ENCODE measurements at places on chromosomes 16 and 17.

DNA sequence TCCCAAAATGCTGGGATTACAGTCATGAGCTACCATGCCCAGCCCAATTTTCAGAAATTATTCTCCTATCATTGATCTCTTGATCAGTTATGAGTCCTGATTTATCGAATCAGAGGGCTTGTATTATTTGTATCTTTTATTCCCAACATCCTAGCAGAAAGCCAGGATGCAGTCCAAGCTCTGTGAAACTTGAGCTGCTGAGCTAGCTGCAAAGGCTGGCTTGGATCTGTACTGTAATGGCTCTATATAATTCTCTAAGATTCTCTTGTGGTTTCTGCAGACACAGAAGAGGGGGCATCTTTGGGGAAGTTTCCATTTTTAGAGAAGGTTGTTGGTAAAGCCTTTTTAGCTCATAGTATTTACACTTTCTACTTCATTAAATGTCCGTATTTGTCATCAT lies 227.1 kb downstream of the MAP2K4 start:
- DNase-seq, result no peak

- no peak for DNase-seq
Measured at GRCh38 chr16:9322769-9323168, 231.3 kb downstream of the HAPSTR1 start.

DNA sequence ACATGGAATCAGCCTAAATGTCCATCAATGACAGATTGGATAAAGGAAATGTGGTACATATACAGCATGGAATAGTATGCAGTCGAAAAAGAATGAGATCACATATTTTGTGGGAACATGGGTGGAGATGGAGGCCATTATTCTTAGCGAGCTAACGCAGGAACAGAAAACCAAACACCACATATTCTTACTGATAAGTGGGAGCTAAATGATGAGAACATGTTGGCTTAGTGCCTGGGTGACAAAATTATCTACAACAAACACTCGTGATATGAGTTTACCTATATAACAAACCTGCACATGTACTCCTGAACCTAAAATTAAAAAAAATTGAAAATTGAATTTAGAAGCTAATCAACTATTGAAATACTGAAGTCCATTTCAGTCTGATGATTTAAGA lies 6.1 kb downstream of the ANKS4B start:
- no peak for DNase-seq

- no peak for DNase-seq
Measured at GRCh38 chr16:80034948-80035663, 434.6 kb upstream of the MAF start.

GRCh38 chr17:27800522-27800921 lies at the start of gene NOS2:
NOS2 (minus strand) TSS chr17:27800529; CDS start chr17:27798809, 1,720 bp downstream.
- no peak for DNase-seq

- no peak for DNase-seq
Measured at GRCh38 chr17:5035315-5035714, at the start of gene SLC52A1. SLC52A1 (minus strand) TSS chr17:5035426; CDS start chr17:5034606, 820 bp downstream.

DNA sequence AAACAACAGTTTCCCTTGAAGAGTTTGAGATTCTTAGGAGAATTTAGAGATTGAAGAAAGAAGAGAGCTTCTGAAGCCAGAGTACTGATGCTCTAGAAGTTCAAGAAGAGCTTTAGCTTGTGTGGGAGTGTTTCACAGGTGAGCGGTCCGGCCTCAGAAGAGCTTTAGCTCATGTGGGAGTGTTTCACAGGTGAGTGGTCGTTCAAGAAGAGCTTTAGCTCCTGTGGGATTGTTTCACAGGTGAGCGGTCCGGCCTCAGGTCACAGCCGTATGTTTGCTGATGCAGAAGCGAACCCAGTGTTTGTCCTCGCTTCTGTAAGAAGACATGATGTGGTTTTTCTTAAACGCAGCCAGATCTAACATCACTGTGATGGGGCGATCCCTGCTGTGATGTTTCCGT lies 76.4 kb downstream of the SEC14L1 start:
- DNase-seq, result no peak

DNA sequence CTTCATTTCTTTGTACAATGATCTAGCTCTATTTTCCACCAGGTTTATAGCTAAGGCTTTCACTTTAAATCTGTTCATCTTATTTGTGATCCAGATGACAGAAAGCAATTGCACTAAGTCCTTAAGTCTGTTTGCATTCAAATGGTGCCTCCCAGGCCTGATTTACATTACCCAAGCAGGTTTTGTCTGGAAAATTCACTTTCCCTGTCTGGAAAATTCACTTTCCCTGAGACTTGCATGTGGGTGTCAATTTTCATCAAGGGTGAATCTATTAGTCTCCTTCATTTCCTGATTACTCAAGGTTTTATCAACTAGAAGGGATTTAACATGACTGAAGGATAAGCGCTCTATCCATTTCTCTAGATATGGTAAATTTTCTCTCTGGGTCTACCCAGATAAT lies 1480.2 kb upstream of the GOT2 start:
- no peak for DNase-seq

DNA sequence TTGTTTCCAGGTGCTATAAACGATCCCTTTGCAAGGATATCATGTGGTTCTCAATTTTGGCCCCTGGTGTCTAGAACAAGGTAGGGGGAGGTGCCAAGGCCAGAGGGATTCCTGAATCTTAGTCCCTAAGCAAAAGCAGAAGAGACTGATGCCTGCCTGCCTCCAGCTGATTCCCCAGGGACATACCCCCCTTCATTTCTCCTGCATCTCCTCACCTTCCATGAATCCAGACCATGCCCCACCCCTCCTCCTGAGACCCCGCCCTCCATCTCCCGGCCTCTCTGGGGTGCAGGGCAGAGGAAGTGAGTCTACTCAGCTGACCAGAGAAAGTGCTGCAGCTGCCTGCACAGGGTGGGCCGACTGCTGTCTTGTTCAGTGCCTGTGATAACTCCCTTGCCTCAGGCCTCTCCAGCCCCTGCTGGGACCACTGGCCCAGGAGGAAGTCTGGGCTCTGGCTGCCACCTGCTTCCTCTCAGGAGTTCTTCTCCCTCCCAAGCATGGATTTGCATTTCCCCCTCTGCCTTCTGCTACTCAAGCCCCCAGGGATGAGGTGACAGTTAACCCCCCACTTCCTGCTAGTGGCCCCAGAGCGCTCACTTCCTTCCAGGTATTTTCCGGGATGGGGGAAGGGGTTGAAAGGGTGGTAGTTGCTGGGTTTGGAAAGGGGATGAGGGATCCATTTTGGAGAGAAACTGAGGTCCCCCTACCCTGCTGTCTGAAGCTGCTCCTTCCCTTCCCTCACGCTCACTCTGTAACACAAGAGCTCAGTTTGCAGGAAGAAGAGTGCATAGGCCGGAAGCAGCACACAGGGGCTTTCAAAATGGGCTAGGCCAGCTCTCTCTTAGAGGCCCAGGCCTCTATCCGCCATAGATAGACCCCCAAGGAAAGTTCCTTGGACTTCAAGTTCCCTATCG lies 10.5 kb upstream of the TSPOAP1 start:
- DNase-seq, result no peak

DNA sequence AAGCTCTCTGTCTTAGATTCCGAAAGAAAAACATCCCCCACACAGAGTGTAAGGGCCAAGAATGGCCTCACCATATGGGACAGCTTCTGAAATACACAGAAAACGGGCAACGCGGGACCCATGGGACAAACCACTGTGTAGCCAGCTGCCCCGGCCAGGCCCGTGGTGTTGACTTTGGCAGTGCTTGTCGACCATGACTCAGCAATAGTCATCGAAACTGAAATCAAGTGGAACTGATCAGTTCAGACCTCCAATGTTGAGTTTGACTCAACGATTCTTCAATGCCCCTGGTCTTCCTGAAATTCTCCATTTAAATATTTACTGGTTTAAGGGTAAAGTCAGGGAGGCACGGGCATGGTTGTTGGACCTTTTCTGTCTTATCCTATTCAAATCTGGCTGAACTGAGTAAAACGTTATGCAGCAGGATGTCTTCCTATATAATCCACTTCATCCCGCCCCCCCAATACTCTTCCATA lies 27.5 kb downstream of the ZFHX3 start:
- DNase-seq, result no peak

- no peak for DNase-seq
Measured at GRCh38 chr16:84720177-84720579, 20.4 kb downstream of the USP10 start.

- DNase-seq, result no peak
Measured at GRCh38 chr16:83704656-83705055, 103.1 kb upstream of the HSBP1 start.
